DMS153 (cell line): ENCODE measurements at places on chromosomes 16 and 17.

- DNase-seq = no peak
These were observed 180.7 kb upstream of the ZFHX3 start for GRCh38 chr16:73228649-73229048.

DNA sequence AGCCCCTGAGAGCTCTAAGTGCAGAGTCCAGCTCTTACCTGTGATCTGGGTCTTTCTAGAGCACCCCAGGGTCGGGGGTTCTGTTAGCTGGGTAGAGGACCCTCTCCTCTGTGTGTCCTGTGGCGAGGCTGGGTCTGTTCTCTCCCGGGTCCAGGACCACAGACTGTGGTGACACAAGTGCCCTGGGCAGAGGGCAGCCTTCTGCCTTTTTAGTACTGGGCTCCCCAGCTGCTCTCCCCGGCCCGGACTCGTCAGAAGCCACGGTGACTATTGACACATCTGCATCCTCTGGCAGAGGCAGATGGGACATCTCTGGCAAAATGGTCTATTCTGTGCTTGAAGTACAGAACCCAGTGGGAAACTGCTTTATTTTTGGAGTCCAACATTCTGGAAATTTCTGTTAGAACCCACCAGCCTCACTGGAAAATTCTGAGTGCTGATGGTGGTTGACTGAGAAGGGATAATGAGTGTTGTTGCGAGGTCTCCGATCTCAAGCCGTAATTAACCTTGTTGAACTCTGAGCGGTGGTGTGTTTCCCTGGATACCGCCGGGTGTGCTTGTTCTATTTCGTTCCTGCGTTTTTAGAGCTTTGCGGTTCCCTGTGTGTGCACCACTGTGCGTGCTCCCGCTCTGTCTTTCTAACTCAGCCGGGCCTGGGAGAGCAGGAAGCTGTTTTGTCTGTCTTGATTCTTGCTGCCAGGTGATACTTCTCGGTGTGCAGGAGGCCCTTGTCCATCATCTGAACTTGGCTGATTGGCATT lies 26.0 kb upstream of the NUDT16L1 start:
- DNase-seq = no peak

GRCh38 chr17:56833057-56833808 lies 487 bp downstream of the C17orf67 start:
- peak; percentile 77 for DNase-seq

DNA sequence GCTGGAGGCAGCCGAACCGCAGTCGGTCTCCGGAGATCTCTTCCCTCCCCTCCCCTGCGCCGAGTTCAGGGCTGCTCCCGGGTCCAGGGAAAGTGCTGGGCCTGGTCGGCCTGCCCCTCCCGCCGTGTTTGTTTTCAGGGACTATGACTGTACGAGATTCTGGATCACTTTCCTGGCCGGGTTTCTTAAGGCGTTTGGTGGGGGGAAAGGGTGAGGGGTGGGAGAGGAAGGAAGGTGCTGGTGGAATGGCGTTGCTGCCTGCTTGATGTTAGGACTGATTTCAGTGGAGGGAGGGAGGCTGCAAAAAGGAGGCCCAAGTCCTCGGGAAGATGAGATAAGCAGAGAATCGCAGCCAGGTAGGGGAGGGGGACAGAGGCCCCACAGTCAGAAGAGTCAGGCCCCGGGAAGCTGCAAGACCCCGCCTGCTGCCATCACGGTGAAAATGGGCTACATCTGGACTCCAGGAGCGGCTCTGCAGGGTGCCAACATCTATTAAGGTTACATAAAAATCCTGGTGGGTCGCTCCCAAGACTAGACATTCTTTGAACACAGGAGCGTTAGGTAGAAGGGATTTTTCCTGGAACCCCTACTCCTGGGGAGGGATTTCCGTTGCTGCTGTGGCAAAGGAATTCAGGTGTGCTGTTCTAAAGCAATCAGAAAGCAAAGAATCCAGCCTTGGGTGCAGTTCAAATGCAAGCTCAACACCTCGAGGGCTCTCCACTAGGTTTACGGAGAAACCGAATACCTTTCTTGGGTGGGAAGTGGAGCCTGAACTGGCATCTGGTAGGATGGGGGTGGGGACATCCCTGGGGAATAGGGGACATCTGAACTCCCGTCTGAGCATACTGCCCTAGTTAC lies 1.2 kb downstream of the ARHGAP44 start:
- DNase-seq = no peak

- DNase-seq = no peak
These were observed 191.0 kb downstream of the IRF8 start for GRCh38 chr16:86089991-86090390.
